ENCODE measurements at places on chromosomes 2 and 18. TPM values are rescaled to one million over a fixed set of nuclear protein-coding genes. Genes with fewer than 3 reads are reported as not detected.

GRCh38 chr2:101808006-101808562 is 110.6 kb downstream of the MAP4K4 start:
- no peak for DNase-seq

- no peak for DNase-seq
These were observed at the start of gene RFTN2 for GRCh38 chr2:197675246-197675645. Gene RFTN2 (minus strand): TSS chr2:197675587. CDS start chr2:197675458, 129 bp downstream.

GRCh38 chr2:56806924-56807323 is 623.1 kb downstream of the CCDC85A start:
- no peak for DNase-seq

GRCh38 chr2:234564699-234565098 is 67.8 kb upstream of the ARL4C start:
- no peak for DNase-seq

DNA sequence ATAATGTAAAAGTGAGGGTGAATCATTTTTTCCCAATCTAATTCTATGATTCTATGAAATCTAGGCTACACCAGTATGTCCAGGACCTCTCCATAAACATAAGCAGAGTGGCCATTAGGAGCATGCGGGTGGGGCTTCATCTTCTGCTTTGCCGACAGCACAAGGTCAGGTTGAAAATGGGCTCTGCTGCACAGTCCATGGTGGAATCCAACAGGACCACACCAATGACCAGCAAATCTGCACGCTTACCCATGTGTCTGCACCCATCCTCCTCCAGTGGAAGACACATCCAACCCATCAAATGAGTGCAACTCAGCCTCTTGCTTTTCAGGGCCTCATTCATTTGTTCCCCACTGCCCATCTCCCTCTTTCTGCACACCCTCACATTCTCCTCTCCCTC is 43.3 kb upstream of the SKOR2 start:
- DNase-seq: no peak

DNA sequence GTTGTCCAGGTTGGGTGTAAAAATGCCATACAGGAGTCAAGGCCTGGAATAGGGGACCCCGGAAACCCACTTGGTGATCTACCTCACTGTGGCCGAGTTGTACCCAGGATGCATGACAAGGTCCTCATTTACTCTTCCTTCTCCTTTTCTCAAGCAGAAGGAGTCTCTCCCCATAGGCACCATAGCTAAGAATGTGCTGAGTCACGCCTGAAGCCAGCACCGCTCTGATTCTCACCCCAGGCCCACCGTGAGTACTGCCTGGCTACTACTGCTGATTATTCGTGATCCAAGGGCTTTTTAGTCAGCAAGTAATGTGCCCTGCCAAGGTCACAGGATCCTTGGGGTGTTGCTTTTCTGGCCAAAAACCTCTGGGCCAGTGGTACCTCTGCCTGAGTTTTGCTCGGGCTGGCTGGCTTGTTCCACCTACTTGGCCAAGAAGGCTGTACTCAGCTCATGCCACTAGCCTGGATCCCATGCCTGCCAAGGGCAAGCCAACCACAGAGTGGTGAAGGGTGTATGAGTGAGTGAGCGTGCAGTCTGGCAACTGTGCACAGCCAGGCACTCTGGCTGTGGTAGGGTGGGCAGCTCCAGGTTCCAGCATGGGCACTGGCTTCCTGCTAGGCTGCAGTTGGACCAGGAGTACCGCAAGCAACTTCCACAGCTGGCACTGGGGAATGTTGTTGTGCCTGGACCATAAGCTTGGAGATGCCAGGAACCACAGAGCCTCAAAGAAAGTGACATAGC is 650.1 kb upstream of the VRK2 start:
- DNase-seq: no peak

- DNase-seq: no peak
These were observed 101.4 kb downstream of the PTRHD1 start for GRCh38 chr2:24691806-24692205.

DNA sequence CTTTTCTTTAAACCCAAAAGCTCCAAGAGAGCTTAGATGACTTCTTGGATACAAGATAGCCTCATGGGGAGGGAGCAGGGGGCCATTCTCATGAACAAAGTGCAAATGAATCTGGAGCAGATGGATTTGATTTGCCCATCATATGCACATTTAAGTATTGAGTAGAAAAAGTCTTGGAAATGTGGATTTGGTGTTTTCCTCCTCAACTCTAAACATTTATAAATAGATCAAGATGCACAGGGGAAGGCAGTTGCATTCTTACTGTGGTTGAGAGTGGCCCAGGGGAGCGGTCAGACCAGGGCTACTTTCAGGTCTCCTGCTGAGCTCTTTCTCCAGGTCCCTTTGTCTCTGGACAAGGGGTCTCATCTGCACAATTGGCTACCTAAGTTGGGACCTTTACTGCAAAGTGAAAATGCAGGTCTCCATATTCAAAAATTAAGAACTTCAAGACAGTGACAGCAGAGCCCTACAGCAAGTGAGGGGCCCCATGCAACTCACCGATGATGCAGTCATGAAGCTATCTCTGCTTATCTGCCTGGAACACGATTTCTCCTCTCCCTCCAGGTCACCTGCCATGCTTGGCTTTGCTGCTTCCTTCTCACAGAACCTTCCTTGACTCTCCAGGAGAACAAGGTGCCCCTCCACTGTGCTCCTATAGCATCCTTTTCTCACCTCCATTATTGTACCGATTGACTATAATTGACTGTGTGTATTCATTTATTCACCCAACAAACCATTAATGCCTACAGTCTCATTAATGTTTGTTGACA is 145.4 kb downstream of the LPIN1 start:
- no peak for DNase-seq

DNA sequence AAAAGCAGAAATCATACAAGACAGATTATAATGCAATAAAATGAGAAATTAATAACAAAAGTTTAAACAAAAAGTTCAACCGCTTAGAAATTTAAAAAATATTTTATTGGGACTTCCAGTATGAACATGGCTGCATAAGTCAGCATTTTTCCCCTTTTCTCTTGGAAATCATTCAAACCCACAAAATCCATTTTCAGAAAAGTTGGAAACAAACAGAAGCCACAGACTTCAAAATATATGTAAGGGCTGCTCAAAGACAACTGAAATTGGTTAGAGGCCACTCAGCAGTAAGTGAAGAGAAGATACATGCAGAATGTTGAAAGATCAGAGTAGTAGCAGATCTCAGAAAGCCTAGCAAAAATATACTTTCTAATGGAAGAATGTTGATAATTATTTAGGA is 194.0 kb downstream of the DYSF start:
- DNase-seq: no peak

TRIM43 gene
- polyA plus RNA-seq: not detected

- no peak for DNase-seq
These were observed 38.2 kb downstream of the CENPO start for GRCh38 chr2:24831221-24832072.

- no peak for DNase-seq
These were observed 48.8 kb downstream of the C2orf42 start for GRCh38 chr2:70141902-70142589.

GRCh38 chr18:25825979-25826776 is 264.2 kb downstream of the SS18 start:
- DNase-seq: no peak

GALR1 gene
- polyA plus RNA-seq: under 0.01 TPM

GRCh38 chr18:10051877-10052631 is 138.2 kb downstream of the VAPA start:
- peak; percentile 75 for DNase-seq

DNA sequence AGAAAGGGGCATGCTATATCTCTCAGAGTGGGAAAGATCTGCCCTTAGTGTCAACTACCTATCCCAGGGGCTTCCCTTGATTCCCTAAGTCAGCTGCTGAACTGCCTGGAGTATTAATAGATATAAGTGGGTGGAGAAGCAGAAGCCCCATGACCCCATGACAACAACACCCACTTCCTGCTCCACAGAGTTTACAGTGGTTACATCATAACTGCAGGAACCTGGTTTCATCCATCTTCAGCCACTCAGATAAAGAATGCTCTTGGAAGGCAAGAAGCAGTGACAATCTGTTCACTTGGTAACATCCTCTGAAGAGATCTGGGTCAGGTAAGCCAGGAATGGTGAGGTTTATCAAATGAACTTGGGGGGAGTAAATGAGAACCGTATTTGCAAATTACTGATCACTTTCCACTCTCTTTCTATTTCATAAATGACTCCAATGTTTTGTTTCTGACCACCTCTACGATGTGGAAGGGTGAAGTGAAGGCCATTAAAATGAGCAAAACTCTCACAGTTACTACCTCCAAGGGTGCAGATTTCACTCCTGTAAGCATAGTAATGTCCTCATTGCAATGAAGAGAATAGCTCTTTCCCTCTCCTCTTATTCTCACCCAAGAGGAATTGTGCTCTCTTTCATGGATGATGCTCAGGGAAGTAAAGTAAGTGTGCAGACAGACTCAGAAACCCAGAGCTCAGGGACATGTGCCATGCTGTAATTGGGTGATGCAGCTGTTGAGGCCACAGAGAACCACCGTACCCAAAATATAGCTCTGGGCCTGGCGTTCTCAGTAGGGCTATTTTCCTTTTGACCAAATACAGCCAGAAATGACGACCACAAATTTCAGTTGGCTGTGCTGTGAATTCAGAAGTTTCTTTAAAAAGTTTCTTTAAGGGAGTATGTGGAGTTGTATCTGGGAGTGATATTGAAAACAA is 192.8 kb upstream of the APCDD1 start:
- DNase-seq: no peak

- DNase-seq: no peak
These were observed 663 bp downstream of the RHBDD1 start for GRCh38 chr2:226836548-226836885.

- DNase-seq: no peak
These were observed 4.9 kb downstream of the ANTXR1 start for GRCh38 chr2:69017835-69018234.

CLIP4 gene
- 9.6 TPM for polyA plus RNA-seq

- no peak for DNase-seq
These were observed 19.5 kb downstream of the TRAF3IP1 start for GRCh38 chr2:238339814-238340213.

GRCh38 chr2:174121612-174122011 is 126.7 kb downstream of the OLA1 start:
- DNase-seq: no peak

GRCh38 chr2:216932113-216932862 is 72.4 kb upstream of the TNP1 start:
- DNase-seq: no peak

ALPP gene
- polyA plus RNA-seq: not detected

- DNase-seq: no peak
These were observed 47.2 kb downstream of the HDLBP start for GRCh38 chr2:241268306-241268705.

DNA sequence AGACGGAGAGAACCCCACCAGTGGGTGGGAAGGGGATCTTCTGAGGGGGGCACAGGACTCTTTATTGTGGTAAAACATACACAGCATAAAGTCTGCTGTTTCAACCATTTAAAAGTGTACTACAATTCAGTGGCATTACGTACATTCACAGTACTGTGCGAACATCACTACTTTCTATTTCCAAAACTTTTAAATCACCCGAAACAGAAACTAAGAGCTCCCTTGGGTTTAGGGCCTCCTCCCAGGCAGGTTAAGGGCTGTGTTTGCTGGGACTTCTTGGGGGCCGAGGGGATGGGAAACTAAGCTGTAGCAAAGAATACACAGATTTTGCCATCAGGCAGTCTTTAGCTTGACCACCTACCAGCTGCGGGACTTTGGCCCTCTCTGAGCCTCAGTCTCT is 242.0 kb downstream of the HAUS1 start:
- no peak for DNase-seq

RIT2 gene
- polyA plus RNA-seq: not detected

DNA sequence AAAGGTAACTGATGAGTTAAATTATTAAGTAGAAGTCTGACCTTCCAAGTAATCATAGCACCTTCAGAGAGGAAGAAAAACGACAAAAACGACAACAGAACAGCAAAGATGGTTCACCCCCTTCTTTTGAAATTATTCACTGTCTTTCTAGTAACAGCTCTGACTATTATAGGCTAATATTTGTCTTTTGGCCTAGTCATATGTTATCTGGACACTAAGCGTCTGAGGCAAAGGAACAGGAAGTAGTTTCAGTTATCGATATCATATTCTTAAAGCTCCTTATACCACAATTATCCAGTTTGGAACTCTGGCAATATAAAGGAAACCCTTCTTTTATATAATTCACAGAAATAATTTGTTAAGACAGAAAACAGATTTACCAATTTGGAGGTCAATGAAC is 27.6 kb upstream of the SLC40A1 start:
- DNase-seq: no peak

RAMP1 gene
- 164 TPM for polyA plus RNA-seq

DNA sequence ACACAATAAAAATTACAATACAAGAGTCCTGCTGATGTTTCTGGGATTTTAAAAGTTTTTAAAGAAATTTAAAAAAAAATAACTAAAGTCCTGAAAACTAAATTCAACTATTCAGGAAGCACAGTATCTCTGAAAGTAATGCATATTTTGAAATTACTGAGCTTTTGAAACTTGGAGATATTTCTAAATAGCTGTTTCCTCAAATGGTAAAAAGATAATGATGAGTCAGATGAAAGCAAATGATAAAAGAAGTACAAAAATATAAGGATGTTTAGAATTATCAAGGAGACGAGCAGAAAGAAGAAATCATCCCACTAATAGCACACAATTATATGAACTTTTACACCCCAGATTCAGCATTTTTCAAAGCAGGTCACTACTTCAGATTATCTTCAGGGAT is 90.2 kb upstream of the SLC25A52 start:
- DNase-seq: no peak

- DNase-seq: no peak
These were observed 106.3 kb downstream of the ABCA12 start for GRCh38 chr2:215032153-215032552.

DNA sequence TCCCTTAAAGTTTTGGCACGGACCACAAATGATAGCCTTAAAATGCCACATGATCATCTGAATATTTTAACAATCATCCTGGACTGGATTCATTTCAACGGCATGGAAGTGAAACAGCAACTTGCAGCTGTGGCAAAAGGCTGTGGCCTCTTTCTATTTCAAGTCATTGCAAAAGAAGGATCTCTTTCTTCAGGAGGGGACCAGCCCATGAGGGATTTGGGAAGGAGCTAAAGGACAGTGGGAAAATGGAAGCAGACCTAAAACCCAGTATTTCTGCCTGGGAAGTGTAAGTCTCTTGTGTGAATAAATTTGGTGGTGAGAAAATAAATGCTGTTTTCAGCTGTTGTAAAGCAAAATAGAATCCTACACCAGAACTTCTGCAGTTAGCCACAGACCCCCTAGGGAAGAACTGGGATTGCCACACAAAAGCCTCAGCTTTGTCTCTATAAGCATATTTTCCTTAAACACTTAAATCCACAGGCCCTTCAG is 107.3 kb upstream of the ZFP36L2 start:
- DNase-seq: peak; percentile 56

DNA sequence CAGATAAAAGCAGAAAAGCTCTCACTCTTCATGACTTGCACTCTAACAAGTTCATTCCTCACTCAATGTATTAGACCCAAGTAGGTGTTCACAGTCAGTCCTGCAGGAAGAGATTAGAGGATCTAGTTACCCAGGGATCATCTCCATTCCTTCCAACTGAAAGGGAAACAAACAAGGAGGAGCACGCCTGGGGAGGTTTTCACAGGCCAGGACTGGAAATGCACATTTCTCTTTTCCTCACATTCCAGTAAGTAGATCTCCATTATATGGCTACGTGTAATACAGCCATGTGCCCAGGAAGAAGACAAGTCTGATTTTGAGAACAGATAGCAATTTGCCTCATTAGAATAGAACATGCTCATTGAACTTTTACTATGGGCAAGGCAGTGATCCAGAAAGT is 1132.2 kb upstream of the FAM98A start:
- DNase-seq: no peak
